ENCODE measurements at places on chromosomes 3 and 15.

GRCh38 chr3:154121701-154122551 is 736 bp downstream of the ARHGEF26 start:
- no peak for DNase-seq

DNA sequence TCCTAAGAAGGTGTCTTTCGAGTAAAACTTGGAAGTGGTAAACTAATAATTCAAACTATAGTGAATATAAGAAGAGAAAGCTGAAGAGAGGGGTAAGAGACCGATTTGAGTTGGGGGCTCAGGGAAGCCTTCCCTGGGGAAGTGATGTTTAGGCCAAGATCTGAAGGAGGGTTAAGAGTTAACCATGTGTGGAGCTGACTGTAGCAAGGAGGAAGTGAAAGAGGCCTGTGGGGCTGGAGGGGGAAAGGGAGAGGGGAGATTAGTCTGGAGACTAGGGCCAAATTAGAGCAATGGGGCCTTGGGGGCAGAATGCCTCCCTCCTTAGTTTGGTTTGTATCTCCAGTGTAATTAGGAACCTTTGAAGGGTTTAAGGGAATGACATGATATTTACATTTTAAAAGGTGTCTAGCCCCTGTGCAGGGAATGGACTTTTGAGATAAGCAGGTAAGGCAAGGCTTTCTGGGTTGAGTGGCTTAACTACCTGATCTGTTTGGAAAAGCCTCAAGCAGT is 2.2 kb downstream of the ZNF592 start:
- no peak for DNase-seq

DNA sequence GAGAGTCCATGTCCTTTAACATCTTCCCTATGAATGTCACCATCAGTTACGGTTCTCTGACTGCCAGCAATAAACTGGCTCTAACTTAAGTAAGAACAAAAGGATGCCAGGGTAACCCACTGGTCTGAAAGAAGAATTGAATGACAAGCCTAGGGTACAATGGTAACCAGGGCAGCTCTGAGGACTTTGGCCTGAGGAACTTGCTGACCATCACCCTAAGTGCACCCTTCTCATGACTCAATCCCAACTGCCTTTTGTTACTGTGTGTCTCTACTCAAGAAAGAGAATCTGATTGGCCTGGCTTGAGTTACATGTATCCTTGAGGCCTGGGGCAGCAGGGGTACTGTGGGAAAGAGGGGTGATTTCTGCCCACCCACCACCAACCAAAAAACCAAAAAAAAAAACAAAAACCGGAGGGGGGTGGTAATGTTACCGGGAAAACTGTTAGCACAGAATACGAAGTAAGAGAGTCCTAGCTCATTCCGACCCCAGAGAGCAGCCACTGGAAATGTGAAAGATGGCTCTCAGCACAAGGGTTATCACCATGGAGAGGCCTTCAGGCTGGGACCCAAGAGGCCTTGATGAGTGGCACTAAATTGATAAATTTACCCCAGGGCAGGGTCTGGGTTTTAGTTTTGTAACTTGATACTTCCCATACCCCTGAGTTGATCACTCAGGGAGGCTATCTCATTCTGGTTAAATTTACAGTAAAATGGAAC is 9.3 kb upstream of the SLC28A1 start:
- DNase-seq, result no peak

DNA sequence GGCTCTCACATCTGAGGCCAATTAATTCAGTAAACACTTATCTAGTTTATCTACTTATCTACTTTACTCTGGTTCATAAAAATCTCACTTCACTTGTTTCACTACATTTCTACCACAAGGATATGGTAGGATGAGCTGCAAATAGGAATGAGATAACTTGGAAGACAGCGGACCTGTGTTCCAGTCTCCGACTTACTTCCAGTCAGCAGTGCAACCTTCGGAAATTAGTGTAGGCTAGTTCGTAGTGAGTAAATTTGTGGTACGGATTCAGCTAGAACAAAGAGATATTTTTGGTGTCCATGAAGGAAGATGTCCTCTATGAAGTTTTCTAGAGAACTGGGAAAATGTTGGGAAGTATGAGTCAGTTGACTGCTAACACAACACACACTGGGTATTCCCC is 66.3 kb downstream of the TPRG1 start:
- DNase-seq, result no peak

DNA sequence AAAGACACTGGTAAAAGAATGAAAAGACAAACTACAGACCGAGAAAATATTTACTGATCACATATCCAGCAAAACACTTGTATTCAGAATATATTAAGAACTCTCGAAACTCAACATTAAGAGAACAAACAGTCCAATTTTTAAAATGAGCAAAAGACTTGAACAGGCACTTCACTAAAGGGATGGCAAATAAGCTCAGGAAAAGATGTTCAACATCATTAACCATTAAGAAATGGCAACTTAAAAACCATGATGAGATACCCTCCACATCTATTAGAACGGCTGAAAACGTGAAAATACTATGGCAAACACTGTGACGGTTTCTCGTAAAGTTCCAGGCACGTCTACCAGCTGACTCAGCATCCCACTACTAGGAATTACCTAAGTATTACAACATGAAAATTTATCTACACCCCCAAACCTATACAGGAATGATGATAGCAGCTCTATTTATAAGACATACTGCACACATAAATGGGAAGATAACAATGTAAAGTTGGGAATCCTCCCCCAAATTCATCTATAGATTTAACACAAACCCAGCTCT is 86.1 kb upstream of the PROK2 start:
- DNase-seq, result no peak

- no peak for DNase-seq
Measured at GRCh38 chr3:23889950-23890349, 26.8 kb downstream of the NKIRAS1 start.

DNA sequence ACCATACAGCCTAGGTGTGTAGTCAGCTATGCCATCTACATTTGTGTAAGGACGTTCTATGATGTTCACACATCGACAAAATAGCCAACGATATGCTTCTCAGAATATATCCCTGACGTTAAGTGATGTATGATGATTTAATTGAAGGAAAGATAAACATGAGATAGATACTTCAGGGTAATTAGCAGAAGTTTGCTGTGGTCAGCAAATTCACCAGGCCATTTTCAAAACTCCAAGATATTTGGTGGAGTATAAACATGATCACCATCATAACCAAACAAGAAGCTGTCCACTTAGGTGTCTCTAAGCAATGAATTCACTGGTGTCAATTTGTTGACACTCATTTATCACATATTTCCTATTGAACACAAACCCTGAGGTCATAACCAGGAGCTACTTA is 885.6 kb upstream of the NR2F2 start:
- no peak for DNase-seq

DNA sequence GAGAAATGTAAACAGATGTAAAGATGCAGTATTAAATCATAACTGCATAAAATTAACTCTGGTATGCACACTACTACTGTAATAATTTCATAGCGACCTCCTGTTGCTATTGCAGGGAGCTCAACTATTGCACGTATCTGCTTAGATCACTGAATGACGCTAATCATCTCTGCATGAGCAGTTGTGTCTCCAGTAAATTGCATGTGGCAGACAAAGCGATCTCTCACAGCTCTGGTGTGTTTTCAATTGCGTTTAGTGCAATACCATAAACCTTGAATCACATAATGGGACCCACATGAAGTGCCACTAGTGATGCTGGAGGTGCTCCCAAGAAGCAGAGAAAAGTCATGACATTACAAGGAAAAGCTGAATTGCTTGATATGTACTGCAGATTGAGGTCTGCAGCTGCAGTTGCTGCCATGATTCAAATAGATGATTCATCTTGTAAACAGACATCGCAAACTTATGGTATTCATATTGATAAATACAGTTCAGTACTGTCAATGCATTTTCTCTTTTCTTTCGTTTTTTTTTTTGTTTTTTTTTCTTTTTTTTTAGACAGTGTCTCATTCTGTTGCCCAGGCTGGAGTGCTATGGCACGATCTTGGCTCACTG is 30.2 kb upstream of the LCTL start:
- no peak for DNase-seq

DNA sequence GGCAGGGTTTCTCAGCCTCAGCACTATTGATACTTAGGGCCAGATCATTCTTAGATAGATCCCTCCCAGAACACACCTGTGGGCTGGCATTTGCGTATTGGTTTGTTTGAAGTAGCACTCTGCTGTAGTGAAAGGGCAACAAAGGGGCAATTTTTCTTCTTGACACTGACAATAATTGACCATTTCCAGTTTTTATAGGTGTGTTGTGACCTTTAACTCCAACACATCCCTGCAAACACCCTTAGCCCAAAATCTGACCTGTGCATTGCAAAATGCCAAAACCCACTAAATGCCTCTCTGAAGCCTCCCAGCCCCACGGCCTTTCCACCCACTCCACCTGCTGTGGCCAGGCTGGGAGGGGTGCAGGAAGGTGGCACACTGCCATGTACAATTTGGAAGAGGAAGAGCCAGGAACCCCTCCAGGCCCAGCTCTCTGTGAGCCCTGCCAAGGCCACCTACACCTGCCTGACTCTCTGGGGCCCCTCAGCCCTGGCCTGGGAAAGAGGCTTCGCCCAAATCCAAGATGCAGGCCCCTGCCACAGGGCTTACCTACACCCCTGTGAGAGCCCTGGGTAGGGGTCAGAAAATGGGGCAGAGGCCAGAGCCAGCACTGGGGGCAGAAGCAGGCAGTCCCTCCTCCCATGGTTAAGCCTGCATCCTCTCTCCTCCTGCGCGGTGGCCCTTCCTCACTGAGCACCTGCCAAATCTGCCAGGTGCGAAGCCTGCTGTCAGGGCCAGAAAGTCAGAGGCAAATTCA is 9.6 kb upstream of the CYP11A1 start:
- DNase-seq, result no peak

- no peak for DNase-seq
Measured at GRCh38 chr15:28944286-28944685, 58.5 kb downstream of the APBA2 start.

All from RKO (cell line).